Stimulated activated CD4-positive, alpha-beta T cell treated with anti-CD3 and anti-CD28 coated beads, Interleukin-4, amount 100 ng/mL, for 4 hours (primary cell): ENCODE measurements at places on chromosomes 2 and 18.

- DNase-seq = no peak
Observed at GRCh38 chr2:241002275-241003046, 4.0 kb downstream of the SNED1 start.

DNA sequence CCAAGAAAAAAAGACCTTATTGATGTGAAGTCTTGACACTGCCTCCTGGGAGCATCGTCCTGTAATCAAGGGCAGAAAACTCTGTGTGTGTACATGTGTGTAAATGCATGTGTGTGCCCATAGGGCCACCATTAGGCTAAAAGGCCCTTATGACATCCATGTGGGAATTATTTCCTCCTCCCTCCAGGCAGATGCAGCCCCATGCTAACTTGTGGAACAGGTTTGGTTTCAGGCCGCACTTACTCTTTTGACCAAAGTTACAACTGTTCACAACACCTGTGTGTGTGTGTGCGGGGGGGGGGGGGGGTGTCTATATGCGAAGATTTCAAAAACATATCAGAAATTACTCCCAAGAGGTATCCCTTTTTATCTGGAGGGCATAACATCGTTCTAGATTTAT lies 87.4 kb upstream of the SLC14A2 start:
- DNase-seq = no peak

GRCh38 chr2:17317439-17317976 lies 200.7 kb downstream of the RAD51AP2 start:
- no peak for DNase-seq

GRCh38 chr2:226439337-226439736 lies 360.3 kb downstream of the IRS1 start:
- DNase-seq = no peak
